T-helper 2 cell (primary cell): ENCODE measurements at places on chromosomes 13 and 19.

DNA sequence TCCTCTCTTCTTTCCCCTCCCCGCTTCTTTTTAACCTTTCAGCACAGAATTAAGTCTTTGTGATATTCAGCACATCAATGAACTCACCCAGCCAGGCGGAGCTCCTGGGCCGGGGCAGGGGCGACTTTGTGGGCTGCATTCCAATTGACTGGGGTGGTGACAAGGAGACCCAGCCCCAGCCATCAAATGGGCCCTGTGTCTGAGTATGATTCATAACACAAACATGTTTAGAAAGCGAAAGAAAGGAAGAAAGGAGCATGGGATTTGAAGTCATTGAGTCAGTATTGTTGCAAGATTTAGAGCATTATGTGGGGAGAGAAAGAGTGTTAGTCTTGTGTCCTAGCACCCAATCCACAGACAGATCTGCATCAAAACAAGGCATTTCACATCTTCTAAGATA is 185.3 kb downstream of the LHFPL6 start:
- no peak for DNase-seq

- no peak for DNase-seq
These were observed 10.1 kb downstream of the SSC5D start for GRCh38 chr19:55498246-55498840.

- DNase-seq = no peak
These were observed 32.5 kb downstream of the FGF14 start for GRCh38 chr13:102369302-102369701.

DNA sequence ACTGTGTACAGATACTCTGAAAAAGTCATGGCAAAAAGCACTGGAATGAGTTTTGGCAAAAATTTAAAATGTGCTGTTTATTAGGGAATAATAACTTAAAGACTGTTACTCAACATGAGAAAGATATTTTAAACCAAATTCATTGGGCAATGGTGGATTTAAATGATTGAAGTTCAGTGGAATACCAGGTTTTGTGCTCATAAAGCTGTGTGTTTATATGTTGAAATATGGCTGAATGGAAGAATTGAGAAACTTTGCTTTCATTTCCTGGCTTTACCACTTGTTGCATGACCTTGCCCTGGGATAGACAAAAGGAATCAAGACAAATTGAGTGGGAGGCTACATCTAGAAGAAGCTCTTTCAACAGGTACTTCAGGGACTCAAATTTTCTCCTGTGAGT is 246.4 kb downstream of the GPC5 start:
- no peak for DNase-seq
